ENCODE measurements at places on chromosomes 11 and 22. TPM values are rescaled to one million over a fixed set of nuclear protein-coding genes. Genes with fewer than 3 reads are reported as not detected.

GRCh38 chr11:116478669-116479668, 293.8 kb downstream of the BUD13 start:
- no peak for DNase-seq

Gene ADAMTS15
- total RNA-seq = not detected

GRCh38 chr22:46547179-46547882, 9.9 kb upstream of the CELSR1 start:
- DNase-seq = no peak

GRCh38 chr22:42700355-42700754, 20.3 kb downstream of the A4GALT start:
- no peak for DNase-seq

GRCh38 chr11:102664001-102664752, 39.0 kb upstream of the MMP20 start:
- DNase-seq = no peak

Gene TAF10
- total RNA-seq = 173 TPM

GRCh38 chr22:30436196-30436595, 10.6 kb downstream of the MTFP1 start:
- no peak for DNase-seq

Gene SEPTIN3
- total RNA-seq = 0.51 TPM

GRCh38 chr11:69496631-69497220, 15.3 kb downstream of the LINC01488 start:
- DNase-seq = no peak

Gene TMEM151A
- not detected for total RNA-seq

Gene AP5B1
- total RNA-seq = 17.4 TPM

- no peak for DNase-seq
Measured at GRCh38 chr11:116714902-116715301, 57.9 kb downstream of the BUD13 start.

GRCh38 chr11:107830915-107831540, 27.6 kb downstream of the SLC35F2 start:
- DNase-seq = no peak

GRCh38 chr11:64358907-64359711, at the start of gene RPS6KA4:
RPS6KA4 (plus strand) TSS chr11:64359162; CDS start chr11:64359236, 74 bp downstream.
- peak; percentile 35 for DNase-seq

GRCh38 chr11:122714004-122714403, 58.5 kb downstream of the UBASH3B start:
- DNase-seq = no peak

- DNase-seq = no peak
Measured at GRCh38 chr22:29032584-29032983, 29.0 kb downstream of the C22orf31 start.

GRCh38 chr11:43943372-43943930, 1.0 kb downstream of the C11orf96 start:
- no peak for DNase-seq

GRCh38 chr11:44430140-44430539, 120.2 kb upstream of the ALX4 start:
- DNase-seq = no peak

DNA sequence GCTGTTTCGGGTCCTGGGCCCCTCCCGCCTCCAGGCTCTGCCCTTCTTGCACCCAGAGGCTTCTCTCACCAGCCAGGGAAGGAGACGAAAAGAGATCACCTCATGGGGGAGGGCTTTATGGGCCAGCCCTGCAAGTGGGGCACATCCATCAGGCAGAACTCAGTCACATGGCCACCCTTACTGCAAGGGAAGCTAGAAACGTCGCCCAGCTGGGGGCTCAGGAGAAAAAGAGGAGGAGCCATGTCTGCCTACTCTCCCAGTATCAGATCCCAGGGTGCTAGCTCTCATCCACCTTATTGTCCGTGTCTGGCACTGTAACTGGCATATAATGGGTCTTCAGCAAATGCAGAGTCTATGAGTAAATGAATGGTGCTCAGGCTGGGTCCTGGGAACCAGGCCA, 24.2 kb downstream of the MFNG start:
- DNase-seq = no peak

Gene SHANK3
- total RNA-seq = 0.07 TPM

Gene OR51B4
- total RNA-seq = not detected

GRCh38 chr11:31408201-31408600, 38.5 kb downstream of the DNAJC24 start:
- no peak for DNase-seq

DNA sequence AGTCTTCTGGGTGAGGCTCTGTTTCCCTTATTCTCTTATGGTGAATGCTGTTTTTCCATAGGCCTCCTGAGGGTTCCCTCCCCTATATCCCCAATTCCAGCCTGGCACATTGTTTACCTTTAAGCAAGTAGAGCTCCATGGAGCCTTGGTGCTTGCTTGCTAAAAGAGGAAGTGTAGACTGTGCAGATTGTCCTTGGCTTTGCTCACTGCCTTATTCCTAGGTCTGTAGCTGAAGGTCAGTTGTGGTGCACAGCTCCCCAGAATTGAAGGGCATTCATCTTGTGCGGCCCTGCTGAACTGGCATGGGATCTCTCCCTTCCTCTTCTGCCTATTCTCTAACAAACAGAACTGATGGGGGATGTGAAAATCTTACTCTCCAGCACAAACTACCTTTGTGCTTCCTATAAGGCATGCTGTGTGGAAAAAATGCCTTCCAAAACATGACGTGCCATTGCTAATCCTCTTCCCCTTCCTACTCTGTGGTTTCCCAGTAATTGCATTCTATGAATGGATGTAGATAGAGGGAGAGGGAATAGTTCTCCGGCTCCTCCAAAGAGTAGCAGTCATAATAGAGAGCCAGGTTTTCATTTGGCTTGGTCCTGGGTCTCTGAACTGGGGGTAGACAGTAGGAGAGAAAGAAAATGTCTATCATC, 34.2 kb upstream of the PLET1 start:
- DNase-seq = no peak

DNA sequence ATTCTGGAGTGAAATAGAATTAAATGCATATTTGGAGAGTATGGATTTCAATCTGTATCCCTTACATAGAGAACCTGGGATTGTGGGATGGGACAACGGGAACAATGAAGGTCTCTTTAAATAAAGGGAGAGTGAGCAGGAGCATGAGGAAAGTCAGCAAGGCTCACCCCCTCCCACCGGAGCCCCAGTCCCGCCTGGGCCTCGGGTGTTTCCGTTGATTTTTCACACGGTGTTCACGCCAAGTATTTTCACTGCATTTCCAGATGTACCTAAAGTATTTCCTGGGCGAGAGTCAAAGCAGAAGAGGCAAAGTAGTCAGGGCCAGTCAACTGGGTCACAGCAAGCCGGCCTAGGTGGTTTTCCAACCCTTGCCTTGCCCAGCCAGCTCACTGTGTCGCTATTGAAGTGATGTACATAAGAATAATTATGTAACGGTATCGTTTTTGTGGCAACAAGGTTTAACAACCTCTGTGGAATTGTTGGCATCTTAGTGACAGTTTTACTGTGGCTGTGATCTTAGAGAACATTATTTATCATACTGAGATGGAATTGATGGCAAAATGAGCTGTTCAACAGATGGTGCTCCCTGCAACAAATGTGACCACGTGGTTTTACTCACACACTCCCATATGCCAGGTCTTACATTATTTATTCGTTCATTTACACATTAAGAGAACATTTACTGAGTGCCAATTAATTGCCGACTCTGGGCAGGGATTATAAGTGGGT, 177.3 kb downstream of the ADAMTS15 start:
- no peak for DNase-seq

Gene GNAZ
- total RNA-seq = 2.6 TPM

Gene ACTN3
- total RNA-seq = 0.31 TPM

DNA sequence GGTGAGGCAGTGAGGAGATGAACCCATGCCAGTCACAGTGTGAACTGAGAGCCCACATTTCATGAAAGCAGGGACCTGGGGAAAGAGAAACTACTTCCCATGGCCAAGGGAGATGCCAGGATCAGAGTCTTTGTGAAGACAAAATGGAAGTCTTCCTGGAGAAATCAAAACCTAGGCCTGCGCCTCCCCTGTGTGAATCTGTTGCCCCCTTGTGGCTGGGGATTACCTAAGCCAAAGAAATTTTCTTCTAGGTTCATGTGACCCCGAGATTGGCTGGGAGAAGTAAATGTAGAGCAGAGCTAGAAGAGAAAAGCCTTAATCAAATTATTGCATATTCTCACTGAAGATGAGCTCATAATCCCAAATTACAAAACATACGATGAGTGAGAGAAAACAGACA, 1075.3 kb downstream of the TBC1D22A start:
- DNase-seq = no peak

Gene MYO7A
- total RNA-seq = 0.20 TPM

Gene TSPAN32
- total RNA-seq = 6.6 TPM

DNA sequence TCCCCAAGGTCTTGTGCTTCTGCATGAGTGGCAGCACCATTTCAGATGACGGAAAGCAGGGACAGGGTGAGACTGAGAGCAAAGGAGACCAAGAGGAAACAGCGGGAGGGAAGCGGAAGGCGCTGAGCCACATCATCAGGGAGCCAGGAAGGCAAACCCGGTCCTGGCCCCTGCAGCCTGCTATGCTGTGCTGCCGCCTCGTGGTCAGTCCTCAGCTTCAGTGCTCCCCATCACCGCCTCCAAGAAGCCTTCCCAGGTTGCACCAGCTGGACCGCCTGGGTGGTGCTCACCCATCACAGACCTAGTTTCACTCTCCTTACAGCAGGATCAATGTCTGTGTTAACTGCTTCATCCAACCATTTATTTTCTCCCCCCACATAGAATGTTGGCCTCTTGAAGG, 73.0 kb upstream of the PHF21B start:
- no peak for DNase-seq

- no peak for DNase-seq
Measured at GRCh38 chr22:35319244-35319985, 19.7 kb downstream of the TOM1 start.

DNA sequence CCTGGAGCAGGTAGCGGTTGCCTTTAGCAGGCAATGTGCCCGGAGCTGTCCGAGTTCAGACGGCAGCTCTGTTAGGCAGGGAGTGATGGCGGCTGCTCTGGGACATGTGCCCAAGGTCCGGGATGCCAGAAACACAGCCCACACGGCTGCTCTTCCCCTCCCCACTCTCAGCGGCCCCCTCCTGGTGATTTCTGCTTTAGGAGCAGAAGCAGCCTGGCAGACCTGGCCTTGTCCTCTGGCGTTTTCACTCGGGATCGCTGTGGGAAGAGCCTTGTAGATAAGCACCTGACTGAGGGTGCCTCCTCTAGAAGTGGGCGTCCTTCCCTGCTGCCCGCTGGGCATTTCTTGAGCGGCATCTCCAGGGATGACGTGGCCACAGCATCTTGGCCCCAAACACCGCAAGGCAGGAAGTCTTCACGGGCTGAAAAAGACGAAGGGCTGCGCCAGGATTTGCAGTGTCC, 392.2 kb downstream of the TBC1D22A start:
- no peak for DNase-seq

GRCh38 chr11:15938121-15938611, 418.2 kb downstream of the SOX6 start:
- DNase-seq = no peak

Gene CRYBA4
- not detected for total RNA-seq

Gene STIP1
- 457 TPM for total RNA-seq

Gene P2RX6
- 0.35 TPM for total RNA-seq
